Iris pigment epithelial cell (primary cell): ENCODE measurements at places on chromosomes 2 and 18.

DNA sequence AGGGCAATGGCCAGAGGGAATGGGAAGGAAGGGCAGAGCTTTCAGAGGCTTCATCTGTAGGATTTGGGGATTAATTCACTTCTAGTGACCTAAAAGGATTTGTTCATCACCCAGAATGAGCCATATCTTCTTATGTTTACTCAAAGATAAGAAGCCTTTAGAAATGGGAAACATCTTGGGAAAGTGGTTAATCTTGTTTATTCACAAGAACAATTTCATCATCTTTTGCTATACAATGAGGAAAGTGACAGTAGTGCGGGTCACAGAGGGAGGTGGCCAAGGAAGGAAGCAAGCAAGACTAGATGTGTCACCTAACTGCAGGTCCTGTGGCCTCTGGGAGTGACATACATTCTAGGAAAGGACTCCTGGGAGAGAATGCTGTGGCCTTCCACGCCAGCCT is 140.4 kb upstream of the ALPP start:
- peak; percentile 56 for DNase-seq

- no peak for DNase-seq
These were observed 1642.6 kb upstream of the CELF4 start for GRCh38 chr18:39208190-39208589.

DNA sequence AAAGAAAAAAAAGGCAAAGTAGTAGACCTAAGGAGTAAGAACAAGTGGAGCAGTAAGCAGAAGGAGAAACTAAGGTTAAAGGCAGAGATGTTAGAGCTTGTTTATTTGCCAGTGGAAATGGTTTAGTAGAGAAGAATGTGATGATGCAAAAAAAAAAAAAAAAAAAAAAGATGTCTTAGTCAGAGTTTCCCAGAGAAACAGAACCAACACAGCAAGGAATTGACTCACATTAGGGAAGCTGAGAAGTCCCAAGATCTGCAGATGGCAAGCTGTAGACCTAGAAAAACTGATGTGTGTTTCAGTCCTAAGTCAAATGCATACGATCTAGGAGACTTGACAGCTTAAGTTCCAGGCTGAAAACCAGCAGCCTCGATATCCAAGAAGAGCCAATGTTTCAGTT is 1548.8 kb upstream of the LRRTM1 start:
- DNase-seq: no peak

DNA sequence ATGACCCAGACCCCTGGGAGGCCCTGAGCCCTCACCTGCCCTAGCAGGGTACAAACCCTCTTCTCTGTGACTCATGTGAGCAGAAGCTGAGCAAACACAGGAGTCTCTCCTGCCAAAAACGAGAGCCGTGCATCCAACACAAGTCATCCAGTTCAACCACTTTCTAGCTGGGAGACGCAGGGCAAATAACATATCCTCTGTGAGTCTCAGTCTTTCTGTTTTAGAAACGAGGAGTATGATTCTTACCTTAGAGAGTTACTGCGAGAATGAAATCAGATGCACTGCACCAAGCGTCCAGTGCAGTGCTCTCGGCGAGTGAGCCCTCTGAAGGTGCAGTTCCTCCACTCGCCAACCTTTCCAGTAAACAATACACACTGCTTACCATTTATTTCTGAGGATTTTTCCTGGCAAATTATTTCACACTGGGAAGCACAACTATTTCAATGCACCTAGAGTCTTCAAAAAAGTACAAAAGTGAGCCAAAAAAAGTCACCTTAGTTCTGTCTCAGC is 331.8 kb upstream of the MYT1L start:
- no peak for DNase-seq

GRCh38 chr2:170092436-170093060 is 85.4 kb upstream of the MYO3B start:
- peak; percentile 37 for DNase-seq

- DNase-seq: peak; percentile 15
These were observed 207.1 kb upstream of the SPOPL start for GRCh38 chr2:138294451-138294850.

GRCh38 chr2:133927894-133928293 is 326.0 kb upstream of the MGAT5 start:
- DNase-seq: no peak

DNA sequence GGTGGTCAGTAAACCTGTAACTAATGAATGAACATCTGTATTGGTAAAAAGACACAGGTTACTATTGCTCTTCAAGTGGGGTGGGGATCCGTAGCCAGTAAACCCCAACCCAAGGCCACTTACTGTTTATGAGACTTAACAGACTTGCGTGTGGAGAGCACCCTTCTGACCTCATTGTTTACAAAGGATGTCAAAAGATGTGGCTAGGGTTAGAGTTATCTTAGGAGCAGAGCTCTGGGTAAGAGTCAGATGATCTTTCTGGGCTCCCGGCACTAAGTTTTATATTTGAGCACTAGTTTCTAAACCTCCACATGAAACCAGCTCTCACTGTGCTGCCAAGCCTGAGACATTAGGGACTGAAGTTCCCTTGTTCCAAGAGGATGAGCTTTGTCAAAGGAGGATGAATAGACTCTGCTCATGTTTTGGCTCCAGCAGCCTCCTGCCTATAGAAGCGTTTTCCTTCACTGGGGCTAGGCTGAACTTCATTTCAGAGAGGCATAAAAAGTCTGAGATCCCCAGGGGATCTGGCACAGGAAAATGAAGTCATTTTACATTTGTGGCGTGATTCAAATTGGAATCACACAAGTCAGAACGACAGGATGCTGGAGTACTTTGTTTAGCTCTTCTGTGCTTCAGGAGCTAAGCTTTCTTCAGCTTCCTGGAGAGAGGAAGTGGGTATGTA is 403.1 kb upstream of the TRIB2 start:
- no peak for DNase-seq

GRCh38 chr2:177535000-177535399 is 142.4 kb downstream of the AGPS start:
- no peak for DNase-seq

DNA sequence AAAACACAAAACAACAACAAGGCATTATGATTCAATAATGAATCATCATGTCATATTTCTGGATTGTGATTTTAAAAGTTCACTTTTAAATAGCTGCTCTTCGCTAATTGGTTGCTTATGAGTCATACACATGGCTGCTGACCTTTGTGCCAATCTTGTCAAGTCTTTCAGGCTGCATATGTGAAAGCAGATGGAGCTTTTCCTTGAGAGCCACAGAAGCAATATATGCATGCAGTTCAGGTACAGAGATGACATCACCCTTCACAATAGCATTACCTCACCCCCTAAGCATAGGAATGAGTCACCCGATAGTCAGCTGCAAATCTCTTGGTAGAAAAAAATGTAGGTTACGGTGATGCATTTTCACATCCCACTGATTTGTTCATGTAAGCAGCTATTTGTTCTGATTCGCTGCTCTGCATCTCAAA is 27.2 kb downstream of the EIF2AK3 start:
- DNase-seq: peak; percentile 99

- DNase-seq: no peak
These were observed 741.4 kb upstream of the LRRTM4 start for GRCh38 chr2:78263571-78263970.

GRCh38 chr2:64485331-64485730 is 31.4 kb downstream of the LGALSL start:
- DNase-seq: no peak

- DNase-seq: no peak
These were observed 97.0 kb downstream of the KCNF1 start for GRCh38 chr2:11008773-11009172.

DNA sequence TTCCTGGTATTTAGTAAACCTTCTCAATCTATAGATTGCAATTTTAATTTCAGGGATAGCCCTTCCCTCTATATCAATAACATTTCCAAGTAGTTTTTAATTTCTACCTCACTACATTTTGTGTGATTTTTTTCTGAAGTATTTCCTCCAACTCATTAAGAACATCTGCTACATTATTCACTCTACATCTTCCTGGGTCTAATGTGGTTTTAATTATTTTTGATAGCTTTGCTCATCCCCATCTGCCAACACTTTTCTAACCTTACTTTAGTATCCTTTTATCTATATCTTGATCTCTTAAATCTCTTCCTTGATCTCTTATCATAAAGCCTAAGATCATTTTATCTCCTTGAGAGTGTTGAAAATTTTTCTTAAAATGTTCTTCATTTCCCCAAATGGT is 278.3 kb upstream of the CYP26B1 start:
- DNase-seq: no peak

DNA sequence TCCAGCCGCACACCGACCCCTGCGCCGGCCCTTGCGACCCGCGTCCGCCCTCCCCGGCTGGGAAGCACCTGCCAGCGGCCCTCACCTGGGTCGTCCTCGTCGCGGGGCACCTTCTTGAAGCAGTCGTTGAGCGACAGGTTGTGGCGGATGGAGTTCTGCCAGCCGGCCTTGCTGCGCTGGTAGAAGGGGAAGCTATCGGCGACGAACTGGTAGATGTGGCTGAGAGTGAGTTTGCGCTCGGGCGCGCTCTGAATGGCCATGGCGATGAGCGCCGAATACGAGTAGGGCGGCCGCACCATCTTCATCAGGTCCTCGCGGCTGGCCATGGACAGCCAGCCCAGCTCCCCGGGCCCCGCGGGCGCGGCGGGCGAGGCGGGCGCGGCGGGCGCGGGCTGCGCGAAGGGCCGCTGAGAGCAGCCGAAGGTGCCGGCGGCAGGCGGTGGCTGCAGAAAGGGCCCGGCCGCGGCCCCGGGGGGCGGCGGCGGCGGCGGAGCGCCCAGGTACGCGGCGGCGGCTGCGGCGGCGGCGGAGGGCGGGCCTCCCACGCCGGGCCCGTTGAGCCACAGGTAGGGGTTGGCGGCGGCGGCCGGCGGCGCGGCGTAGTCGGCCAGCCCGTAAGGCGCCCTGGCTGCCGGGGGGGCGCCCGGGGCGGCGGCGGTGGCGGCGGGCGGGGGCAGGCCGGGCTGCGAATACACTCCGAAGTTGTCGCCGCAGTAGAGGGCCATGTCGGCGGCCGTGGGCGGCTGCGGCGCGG is 505 bp downstream of the FOXI3 start:
- DNase-seq: no peak

GRCh38 chr2:198004173-198004572 is 199.8 kb downstream of the PLCL1 start:
- DNase-seq: no peak

DNA sequence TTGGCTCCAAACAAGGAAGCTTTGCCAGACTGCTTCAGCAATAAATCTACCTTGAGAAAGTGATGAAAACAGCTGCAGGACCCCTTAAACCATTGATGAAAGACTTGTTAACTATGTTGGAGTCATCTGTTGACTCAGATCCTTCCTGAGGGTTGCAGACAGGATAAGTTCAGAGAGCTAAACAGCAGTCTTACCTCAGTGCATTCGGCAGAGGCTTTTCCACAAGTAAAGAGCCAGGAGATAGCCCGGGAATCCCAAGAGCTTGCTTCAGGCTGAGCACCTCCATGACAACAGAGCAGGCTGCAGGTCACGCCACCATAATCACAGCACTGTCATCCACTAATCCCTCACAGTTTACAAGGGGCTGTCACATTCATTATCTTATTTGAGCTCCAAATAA is 23.7 kb downstream of the KIAA2012 start:
- peak; percentile 42 for DNase-seq

DNA sequence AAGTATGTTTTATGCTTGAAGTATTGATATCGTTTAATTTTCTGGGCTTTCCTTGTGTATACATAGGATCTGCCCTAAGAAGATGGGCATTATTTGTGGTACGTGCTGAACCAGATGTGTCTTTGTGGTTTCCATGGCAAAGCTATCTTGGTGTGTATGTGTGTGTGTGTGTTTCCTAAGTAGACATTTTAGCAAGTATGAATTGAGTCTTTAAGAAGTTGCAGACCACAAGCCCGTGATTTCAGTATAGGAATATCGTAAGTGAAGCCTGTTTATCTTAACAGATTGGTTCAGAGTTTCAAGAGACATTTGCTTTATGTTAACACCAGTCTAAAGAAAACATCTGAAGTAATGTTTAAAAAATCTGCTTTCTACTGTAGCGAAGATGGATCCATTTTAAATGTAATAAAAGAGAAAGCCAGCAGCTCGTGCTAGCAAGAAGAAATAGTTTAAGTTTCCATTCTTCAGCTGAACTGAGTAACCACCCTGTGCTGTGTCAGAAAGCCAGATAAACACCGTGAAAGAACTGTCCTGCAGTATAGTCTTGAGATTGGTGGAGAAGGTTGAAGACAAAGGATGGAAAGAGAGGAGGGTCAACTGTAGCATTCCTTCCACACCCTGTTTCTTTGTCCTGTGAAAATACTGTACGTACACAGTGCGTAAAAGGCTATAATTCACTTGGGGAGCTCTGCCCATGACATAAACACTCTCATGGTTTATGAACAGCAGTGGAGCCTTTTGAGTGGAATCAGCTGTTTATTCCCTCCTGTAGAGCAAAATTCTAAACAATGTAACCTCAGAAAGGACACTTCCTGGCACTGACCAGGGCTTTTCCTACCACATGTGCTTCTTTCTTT is 91.9 kb upstream of the FOSL2 start:
- DNase-seq: peak; percentile 77

DNA sequence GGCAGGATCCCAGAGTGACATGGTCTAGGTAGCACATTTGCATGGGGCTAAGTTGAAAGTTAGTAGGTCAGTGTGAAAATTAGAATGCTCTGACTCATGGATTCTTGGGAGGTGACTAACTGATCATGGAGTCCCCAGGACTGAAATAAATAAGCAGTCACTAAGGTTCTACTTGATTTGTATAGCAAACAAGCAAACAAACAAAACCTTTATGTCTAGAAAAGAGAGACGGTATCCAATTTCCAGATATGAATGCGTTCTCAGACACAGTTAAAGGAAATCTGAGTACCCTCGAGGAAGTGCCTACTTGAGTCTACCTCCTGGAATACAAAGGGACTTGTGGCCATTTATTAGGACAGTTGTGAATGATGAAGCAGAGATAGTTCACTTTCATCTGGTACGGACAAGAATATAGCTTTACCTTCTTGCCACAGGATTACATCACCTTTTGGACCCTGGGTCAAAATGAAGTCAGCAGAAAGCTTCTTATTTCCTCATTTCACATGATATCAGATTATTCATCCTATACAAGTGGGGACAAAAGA is 54.3 kb upstream of the AGPS start:
- peak; percentile 86 for DNase-seq

GRCh38 chr2:190529486-190530247 is 4.9 kb downstream of the NEMP2 start:
- no peak for DNase-seq

GRCh38 chr2:176104316-176105077 is 2.6 kb upstream of the HOXD11 start:
- no peak for DNase-seq

GRCh38 chr2:11996618-11997017 is 250.2 kb downstream of the LPIN1 start:
- peak; percentile 81 for DNase-seq

DNA sequence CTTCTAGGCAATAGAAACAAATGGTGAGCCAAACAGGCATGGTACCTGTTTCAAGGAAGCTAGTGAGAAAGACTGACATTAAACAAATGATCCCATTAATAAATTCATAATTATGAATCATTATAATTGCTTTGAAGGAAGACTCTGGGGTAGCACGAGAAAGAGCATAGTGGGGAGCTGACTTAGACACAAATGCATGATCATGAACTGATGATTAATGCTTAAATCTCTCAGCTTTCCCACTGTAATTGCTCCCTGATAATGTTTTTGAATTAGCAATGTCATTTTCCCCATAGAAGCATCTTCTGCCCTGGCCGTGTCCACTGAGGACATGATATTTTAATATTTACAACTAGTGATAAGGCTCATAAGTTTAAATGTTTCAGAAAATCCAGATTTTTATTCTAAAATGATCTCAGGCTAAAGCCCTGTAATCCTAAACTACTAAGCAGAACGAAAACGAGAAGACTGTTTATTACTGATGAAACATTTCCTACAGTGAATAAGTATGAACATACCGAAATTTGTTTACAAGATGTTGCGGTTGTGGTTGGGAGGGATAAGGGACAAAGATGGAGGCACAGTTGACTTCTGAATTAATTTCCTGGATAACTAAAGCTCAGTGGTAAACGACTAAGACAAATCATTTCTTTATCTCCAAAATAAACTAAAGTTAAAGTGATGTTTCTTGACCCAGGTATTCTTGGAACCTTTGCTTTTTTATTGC is 47.3 kb upstream of the TACR1 start:
- DNase-seq: peak; percentile 57
